Liver (tissue), 10 donors: ENCODE measurements at places on chromosomes 11 and 22.

DNA sequence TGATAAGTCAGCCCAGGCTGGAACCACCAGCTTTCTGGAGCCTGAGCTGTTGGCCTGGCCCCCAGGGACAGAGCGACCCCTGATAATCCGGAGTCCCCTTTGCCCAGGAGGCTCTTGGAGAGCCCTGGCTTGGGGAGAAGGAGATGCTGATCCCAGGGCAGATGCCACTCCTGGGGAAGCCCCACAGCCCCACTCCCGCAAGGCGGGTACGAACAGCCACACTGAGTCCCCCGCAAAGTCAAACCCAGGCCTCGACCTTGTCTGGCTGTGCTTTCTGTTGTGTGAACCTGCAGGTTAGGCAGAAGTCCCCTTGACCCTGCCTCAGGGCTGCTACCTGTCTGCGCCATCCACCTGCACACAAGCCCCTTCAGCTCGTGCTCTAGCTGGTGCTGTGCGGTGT, 108.0 kb downstream of the KCNQ1OT1 start:
- no peak for DNase-seq

GRCh38 chr22:29459773-29460172, 20.2 kb upstream of the NEFH start:
- DNase-seq = no peak

DNA sequence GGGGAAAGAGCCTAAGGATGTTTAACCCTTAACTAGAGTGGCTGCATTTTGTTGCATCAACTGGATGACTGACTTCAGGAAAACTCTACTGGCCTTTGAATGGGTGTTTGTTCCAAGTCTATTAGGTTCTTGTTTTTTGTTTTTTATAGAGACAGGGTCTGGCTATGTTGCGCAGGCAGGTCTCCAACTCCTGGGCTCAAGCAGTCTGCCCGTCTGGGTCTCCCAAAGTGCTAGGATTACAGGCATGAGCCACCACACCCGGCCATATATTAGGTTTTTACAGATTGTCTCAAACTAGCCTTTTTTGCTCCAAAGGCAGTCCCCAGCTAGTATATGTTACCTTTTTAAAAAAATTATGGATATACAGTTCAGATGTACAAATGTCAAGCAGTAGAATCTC, 1.1 kb downstream of the SMARCB1 start:
- DNase-seq = no peak

- no peak for DNase-seq
Measured at GRCh38 chr11:1870721-1871466, 18.0 kb downstream of the LSP1 start.

GRCh38 chr11:58057481-58057880, 26.7 kb downstream of the OR6Q1 start:
- DNase-seq = no peak

- no peak for DNase-seq
Measured at GRCh38 chr11:68373189-68373814, 60.9 kb downstream of the LRP5 start.

- no peak for DNase-seq
Measured at GRCh38 chr22:41481131-41481830, 12.4 kb downstream of the ACO2 start.

DNA sequence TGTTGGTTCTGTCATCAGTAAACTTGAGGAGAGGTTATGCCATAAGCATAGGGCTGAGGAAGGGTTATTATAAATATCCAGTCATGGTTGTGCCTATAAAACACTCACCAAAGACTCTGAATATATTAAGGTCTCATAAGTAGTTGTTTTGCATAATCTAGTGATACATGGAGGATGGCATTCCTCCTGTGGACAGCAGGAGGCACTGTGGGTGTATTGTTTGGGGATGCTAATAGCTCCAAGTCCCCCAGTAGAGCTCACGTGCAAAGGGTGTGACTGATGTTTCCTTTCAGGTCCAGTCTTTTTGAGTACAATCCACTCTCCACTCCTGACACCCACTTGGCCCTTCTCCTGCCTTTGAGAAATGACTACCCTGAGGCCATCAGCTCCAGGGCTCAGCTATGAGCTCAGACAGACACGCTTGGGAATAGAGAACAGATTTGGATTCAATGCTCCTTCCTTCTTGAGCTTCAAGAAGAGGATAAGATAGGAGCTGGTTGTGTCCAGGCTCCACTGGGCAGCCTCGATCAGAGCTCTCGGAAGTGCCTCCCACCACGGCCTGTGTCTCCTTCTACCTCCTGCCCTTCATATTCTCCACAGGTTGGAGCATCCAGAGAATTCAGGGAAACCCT, 85.2 kb upstream of the IGLL5 start:
- DNase-seq = no peak

- DNase-seq = no peak
Measured at GRCh38 chr11:78365381-78365792, 52.2 kb downstream of the GAB2 start.

GRCh38 chr11:34055218-34056000, 3.9 kb downstream of the CAPRIN1 start:
- DNase-seq = no peak

DNA sequence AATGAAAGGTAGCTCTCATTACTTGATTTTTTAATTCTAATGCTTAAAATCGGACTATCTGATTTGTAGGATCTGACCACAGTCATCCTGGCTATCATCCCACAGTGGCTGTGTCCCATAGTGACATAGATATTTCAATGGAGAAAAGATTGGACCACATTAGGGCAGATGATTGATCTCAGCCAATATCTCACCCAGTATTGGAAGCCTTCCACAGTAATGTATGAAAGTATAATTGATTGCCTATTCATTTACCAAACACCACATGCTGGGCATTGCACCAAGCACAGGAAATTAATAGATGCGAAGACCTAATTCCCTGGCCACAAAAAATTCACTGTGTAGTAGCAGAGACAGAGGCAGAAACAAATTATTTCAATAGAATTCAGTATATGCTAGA, 37.6 kb downstream of the FZD4 start:
- no peak for DNase-seq

DNA sequence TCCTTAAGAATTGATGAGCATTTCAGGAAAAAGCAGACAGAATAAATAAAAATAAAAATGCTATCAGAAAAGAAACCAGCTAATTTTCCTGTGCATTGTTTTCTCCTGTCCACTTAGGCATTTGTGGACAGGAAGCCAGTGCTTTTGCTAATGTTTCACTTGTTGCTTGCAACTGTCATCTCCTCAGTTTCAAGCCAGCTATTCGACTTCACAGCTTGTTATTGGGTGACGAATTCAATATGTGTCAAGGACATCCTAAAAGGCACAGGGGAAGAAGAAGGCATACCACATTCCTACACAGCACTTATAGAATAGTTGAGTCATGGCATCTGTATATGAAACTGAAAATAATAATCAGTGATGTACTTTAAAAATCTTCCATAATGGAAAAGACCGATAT, 530.6 kb upstream of the KIRREL3 start:
- no peak for DNase-seq

DNA sequence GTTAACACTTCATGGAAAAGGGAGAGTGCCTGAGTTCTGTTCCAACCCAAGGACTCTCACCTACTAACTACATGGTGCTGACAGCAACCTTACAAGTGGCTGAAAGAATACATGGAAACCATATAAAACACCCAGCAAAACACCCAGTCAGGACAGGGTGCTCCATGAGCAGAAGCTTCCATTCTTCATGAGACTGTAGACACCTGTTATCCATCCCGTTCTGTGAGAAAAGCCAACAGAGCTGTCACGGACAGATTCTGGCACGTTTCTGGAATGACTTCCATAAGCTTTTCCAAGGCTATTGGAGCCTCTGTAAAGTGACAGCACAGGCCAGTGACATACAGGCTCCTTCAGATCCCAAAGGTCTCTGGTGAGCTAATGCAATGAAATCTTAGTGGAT, 23.2 kb downstream of the PRR14L start:
- no peak for DNase-seq

DNA sequence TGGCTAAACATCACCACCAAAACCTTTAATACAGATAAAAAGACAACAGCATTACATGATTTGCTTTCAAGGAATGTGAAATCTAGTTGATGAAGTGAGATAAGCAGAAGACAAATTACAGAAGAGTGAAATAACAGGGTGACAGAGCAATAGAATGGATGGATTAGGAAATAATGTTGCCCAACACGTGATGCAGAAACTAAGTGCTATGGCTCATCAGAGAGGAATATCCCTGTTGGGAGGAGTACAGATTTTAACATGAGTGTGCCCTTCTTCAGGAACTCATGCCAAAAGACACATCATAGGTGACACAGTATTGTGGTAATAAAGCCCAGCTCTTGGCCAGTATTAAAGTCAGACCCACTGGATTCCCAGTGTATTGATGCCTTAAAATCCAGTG, 176.6 kb upstream of the RAG2 start:
- no peak for DNase-seq

DNA sequence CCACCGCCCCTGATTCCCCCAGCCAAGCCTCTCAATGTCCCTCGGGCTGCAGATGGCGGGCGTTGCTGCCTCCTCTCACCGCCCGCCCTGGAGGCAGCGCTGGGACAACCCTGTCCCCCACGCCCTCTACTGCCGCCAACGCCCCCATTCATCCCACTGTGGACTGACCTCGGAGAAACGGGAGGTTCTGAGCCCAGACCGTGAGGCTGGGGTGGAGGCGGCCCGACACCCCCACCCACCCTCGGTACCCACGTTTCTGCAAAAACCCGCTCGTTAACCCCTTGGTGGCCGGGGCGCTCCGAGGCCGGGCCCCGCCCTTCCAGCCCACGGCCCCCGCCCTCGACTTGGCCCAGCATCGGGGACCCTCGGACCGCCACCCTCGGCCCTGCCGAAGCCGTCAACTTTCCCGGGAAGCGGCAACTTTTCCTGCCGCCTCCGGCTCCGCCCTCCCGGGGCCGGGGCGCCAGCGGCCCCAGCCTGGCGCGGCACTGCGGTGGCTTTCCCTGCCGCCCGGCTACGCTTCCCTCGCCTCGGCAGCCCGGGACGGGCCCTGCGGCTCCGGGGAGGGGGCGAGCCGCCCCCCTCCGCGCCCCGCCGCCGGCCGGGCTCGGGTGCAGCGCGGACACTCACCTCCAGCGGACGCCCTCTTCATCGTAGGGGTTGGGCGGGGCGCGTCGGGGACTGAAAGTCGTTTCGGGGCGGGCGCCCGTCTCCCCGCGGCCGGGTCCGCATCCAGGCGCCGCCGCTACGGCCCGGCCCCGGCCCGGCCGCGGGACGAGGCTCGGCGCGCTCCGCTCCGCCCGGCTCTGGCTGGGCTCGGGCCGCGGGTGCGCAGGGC, 458 bp downstream of the RTN4R start:
- DNase-seq = no peak

- DNase-seq = no peak
Measured at GRCh38 chr11:125091877-125092664, 19.4 kb downstream of the TMEM218 start.

DNA sequence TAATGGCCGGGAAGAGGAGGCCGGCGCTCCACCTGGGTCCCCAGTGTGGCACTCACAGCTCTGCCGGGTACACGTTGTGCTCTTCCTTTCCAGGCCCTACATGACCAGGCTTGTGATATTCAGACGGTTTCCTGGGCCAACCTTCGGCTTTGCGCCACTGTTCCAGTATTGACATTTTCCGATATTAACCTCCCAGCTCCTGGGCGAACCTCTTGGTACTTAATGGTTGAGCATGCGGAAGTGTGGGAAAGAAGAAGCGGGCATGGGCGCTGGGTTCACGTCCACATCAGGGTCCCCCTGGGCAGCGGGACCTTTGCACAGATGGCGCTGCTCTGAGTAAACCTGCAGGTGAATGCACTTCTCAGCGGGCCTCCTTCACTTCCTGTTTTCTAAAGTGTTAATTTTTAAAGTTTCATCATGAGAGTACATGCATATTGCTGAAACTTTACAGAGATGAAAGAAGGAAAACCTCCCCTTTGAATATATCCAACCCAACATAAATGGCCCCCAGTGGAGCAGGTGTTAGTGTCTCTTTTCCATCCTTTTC, 286.7 kb downstream of the TBC1D22A start:
- no peak for DNase-seq

GRCh38 chr22:34736081-34736480, 329.9 kb upstream of the ISX start:
- DNase-seq = no peak

- DNase-seq = no peak
Measured at GRCh38 chr22:26464312-26464711, 19.3 kb downstream of the HPS4 start.

GRCh38 chr11:64234647-64235379, 429 bp downstream of the VEGFB start:
- no peak for DNase-seq

DNA sequence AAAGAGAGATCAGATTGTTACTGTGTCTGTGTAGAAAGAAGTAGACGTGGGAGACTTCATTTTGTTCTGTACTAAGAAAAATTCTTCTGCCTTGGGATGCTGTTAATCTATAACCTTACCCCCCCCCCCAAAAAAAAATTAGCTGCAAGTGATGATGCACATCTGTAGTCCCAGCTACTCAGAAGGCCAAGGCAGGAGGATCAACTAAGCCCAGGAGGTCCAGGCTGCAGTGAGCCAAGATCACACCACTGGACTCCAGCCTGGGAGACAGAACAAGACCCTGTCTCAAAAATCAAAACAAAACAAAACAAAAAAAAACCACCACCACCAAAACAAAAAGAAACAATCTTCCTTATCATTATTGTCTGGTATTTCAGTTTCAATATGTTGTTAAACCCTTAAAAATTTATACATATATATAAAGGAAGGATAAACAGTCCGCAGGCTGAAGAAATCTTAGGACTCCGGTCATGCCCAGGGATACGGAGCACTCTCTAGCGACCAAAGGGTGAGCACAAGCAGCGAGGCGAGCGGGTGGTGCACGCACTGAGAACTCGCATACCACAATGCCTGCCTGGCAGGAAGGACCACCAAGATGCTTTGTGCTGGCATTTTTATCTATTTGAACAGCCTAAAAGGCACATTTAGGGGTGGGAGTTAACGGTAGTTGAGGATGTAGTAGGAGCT, 6.4 kb downstream of the POLDIP3 start:
- no peak for DNase-seq

GRCh38 chr11:44727114-44727372, 281 bp downstream of the TSPAN18 start:
- DNase-seq = no peak

- no peak for DNase-seq
Measured at GRCh38 chr11:9739123-9739900, 75.4 kb downstream of the SWAP70 start.

DNA sequence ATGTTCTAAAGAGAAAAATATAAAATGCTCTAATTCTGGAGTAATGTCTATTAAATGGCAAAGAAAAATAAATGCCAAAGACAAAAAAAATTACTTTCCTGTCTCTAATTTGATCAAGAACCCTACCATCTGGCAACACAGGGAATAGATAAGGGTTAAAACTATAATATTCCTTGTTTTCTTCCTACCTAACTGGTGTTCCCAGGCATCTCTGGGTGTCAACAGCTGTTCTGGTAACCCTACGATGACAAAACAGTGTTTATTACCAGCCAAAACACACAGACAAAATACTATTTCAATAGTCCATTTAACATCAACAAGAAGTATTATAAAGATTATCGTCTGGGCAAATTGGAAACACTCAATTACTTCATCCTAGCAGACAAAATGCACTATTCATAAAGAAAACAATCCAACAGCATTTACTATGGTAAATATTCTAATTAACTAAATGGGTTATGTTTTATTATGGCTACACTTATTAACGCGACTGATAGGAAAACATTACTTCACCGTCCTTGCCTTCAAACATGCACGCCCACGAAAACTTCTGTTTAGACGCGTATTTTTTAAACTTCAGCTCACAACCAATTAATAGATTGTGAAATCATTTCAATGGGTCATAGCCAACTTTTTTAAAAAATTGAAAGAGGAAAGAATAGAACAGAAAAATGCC, 50.6 kb downstream of the LGR4 start:
- no peak for DNase-seq

- DNase-seq = no peak
Measured at GRCh38 chr11:9001736-9002135, 2.1 kb downstream of the NRIP3 start.

- DNase-seq = no peak
Measured at GRCh38 chr11:1943977-1944376, 3.2 kb upstream of the MRPL23 start.
